Parietal lobe (tissue), 2 donors: ENCODE measurements at places on chromosomes 2 and 18. TPM values are rescaled to one million over a fixed set of nuclear protein-coding genes. Genes with fewer than 3 reads are reported as not detected.

REG3G gene
- total RNA-seq: not detected

TMEFF2 gene
- total RNA-seq: 36.0 TPM

TIA1 gene
- 733 TPM for total RNA-seq

KHK gene
- total RNA-seq: 6.9 TPM

SH3RF3 gene
- total RNA-seq: 22.5 TPM

FER1L5 gene
- 1.6 TPM for total RNA-seq
